ENCODE measurements at places on chromosomes 2 and 18. TPM values are rescaled to one million over a fixed set of nuclear protein-coding genes. Genes with fewer than 3 reads are reported as not detected.

The SPATA3 gene
- total RNA-seq: not detected

The PRSS56 gene
- total RNA-seq: not detected

DNA sequence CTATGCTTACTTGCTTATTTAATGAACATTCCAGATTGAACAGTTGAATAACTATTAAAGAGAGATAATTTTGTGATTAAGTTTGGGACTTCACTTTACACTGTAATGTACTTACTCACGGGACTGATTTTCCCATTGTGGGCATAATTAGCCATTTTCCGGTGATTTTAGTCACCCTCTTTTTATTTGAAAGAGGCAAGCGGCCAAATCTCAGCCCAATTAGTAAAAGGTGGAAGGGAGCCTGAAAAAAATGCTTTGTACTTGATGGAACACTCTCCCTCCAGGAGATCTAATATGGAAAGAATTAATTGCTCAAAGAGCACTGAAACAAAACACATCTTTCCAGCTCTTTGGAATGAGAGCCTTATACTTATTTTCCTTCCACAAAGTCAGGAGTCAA lies 50.2 kb downstream of the CALCRL start:
- no peak for DNase-seq

DNA sequence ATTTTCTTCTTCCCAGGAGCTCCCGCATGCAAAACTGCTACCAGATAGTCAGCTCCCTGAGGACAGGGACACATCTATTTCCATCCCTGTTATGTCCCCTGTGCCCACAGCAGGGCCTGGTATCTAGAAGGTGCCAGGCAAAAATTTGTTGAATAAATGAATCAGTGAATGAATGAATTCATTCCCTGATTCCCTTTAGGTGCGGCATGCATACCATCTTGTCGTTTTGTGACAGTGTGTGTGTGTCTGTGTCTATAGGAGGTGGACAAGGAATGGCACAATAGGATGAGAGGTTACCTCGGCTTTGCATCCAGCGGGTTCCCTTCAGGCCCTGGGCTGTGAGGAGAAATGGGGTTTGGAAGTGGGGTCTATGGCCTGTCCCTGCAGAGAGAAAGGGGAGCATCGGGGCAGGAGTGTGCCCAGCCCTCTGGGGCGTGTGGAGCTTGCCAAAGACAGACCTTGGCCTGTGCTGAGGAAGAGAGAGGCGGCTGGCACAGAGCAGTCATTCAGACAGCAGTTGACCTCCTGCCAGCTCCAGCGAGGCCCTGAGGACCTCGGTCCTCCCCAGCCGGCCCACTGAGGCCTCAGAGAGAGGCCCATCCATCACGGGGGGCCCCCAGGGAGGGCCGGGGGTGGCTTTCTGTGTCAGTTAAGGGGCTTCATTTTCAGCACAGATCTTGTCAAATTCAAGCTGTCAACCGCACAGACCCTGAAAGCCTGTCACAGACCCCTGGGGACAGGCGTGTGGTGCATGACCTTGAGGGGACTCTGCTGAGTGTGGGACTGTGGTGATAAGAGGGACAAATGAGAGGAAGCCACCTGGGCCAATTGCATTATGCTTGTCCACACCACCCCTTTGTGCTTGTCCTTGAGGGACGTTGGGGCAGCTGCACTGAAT lies 125.9 kb upstream of the CXCR4 start:
- no peak for DNase-seq

DNA sequence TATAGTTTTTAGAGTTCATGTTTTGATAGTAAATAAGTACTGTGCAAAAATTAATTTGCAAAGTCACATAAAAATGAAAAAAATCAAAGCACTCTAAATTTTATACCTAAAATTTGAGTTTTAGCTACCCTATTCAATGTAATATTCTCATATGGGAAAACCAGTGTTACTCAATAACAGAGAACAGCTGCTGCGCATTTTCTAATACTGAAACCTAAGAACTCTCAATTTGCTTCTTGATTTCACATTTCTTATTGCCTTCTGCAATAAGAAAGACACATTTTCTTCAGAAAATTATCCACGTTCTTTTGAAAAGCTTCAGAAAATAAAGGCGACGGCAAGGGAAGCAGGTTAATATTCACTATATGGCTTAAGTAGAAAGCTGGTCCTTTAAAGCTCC lies 199.1 kb upstream of the CCDC150 start:
- no peak for DNase-seq

GRCh38 chr2:598058-598802 lies 79.0 kb downstream of the TMEM18 start:
- no peak for DNase-seq

GRCh38 chr2:118388771-118389170 lies 300.5 kb downstream of the INSIG2 start:
- DNase-seq: no peak
